ENCODE measurements at places on chromosomes 16 and 17.
A peak's percentile ranks its signal among the peaks of the same experiment; 100 is the strongest.

DNA sequence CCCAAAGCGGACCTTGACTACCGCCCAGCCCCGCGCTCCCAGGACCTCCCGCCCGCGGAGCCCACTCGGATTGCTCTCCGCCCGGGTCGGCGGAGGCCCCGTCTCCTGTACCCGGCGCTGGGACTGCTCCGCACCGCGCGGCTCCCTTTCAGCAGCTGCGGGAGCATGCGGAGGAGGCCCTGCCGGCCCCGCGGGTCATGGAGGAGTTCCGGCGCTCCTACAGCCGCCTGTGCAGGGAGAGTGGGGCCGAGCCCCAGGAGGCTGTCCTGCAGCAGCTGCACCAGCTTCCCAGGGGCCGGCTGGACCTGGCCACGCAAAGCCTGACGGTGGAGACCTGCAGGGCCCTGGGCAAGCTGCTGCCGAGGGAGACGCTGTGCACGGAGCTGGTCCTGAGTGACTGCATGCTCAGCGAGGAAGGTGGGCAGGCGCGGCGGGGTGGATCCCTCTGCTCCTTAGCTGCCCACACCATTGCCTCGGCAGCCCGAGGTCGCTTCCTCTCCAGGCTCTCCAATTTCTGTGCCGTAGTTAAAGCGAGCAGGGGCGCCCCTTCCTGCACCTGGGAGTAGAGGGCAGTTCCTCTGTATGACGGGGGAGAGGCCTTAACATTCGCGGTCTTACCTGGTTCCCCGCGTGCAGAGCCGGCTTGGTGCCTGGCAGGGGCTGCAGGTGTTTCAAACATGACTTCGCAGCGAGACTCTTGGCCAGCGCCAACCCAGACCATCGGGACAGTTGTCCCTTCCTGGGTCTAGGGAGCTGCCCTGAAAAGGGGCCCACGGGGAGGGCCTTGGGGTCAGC is 539 bp downstream of the LRRC45 start:
- DNase-seq = no peak

DNA sequence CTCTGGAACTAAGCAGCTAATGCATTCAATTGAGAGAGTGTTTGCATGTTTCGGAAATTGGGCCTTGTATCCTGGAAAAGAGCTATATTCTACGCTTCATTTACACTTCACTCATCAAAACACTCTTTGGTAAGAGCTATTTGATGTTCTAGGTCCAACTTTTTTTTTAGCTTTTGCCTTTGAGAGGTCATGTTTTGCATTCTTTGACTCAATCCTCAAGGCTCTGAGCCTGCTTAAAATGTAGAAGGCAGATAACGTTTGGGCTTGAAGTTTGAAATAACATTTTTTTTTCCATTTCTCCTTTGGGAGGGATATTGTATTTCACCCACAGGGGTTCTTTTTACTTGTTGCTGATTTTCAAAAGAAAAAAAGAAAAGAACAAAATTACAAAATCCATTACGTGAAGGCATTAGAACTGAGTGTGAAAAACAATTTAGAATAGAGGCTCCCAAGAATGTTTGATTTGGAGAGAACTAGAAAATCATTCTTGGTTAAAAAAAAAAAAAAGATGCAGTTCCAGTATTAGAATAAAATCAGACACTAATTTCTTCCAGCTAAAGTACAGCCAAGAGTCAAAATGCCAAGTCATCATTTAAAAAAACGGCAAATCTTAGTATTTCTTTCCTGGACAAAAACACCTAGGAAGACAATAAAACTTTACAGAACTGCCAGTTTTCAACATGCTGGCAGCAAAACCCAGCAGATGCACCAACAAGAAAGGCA is 268.5 kb downstream of the GRIN2A start:
- no peak for DNase-seq

DNA sequence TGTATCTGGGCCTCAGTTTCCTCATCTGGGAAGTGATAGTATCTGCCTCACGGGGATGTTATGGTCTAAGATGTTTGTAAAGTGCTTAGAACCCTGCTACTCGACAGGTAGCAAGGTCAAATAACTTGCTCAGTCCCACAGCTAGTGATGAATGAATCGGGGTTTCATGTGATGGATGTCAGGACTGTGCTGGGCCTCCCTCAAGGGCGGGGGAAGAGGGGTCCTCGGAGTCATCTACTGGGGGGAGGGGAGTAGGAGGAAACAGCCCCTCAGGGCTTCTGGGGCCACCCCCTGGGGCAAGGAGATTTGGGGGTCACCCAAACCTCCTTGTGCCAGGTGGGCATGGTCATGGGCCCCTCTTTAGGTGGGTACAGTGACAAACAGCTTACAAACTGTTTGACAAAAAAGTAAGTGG is 732 bp downstream of the PNPO start:
- DNase-seq = no peak

GRCh38 chr16:49664221-49665215 is 191.4 kb downstream of the ZNF423 start:
- no peak for DNase-seq

DNA sequence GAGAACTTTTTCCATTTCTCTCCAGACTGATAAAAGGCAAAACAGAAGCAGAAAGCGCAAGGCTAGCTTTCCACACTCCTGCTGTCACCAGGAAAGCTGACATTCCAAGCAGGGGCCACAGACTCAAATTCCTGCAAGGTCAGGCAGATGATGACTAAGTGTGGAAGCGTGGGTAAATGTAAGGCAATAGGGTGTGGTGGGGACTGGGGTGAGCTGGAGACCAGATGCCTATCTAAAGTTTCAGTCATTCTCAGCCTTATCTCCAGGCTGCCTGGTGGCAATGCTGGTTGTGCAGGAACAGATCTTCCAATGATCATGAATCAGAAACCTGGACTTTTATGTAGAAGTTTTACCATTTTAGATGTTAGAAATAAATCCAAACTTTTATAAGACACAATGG is 224.1 kb downstream of the GSG1L start:
- peak; percentile 3 for DNase-seq

DNA sequence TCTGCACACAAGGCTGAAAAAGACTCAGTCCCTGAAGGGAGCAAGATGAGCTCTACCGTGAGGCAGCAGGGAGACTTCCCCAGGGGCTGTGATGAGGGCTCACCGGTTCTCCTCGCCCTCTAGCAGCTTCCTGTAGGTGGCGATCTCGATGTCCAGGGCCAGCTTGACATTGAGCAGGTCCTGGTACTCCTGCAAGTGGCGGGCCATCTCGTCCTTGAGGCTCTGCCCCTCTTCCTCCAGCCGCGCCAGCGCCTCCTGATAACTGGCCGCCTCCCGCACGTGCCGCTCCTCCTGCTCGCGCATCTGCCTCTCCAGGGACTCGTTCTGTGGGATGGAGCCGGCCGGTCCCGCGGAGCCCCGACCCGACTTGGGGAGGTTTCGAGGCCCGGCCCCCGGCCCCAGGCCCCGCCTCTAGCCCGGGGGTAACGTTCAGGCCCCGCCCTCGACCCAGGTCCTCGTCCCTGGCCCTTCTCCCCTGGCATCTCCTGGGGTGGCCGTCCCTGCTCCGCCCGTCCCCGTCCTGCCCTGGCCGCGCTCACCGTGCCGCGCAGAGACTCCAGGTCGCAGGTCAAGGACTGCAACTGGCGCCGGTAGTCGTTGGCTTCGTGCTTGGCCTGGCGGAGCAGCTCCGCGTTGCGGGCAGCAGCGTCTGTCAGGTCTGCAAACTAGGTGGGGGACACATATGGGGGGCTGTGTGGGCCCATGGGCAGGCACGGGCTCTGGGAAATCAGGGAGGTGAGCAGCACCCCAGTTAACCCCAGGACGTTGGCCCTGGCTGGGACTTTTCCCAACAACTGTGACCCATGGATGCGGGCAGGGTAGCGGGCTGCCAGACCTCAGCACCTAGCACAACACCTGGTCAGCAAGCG is 3.9 kb downstream of the GFAP start:
- DNase-seq = no peak

DNA sequence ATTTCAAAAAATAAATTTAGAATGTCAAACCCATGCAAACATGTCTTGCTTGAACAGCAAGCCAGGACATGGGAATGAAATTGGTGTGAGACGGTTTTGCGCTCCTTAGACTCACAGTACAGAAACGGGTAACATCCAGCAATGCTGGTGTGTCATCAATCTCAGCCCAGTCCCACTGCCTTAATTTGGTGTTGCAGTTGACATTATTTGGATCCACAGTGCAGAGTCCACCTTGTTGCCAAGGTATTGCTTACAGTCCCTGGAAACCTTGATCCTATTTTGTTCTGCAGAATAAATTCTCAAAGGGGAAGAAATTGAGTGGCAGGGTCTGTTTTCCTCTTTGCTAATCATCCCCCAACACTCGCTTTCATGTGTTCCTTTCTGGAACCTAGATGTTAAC is 311.6 kb upstream of the MON1B start:
- DNase-seq = no peak

DNA sequence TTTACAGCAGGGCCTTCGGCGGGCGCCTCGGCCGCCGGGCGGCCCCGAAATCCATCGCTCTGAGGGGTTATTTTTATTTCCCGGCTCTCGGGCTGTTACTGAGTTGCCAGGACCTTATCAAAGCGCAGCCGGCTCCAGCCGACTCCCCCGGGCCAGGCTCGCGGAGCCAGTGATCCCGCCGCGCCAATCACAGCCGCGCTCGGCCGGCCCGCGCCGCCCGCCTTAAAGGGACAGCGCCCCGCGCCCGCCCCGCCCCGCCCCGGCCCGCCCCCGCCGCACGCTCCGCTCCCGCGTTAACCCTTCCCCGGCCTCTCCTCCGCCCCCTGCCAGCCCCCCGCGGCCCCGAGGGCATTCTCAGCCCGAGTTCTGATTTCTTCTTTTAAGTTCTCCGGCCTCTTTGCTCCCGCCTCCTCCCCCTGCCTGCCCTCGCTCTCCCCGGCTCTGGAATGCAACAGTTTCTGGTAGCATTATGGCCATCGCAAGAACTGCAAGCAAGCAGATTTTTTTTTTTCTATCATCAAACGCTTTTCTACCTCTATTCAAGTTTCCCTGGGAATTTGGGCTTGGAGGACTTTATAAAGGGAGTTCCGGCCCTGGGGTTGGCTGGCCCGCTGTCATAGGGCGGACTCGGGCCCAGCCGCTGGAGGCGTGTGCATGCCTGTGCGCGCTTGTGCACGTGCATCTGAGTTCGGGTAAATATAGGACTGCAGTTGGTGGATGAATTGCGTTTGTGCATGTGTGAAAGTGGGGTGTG is at the start of gene AXIN2:
AXIN2 (minus strand) TSS at position 197 of the 754 bp plus-strand sequence. CDS start 3,028 bp downstream, outside the sequence.
- DNase-seq = peak; percentile 47

DNA sequence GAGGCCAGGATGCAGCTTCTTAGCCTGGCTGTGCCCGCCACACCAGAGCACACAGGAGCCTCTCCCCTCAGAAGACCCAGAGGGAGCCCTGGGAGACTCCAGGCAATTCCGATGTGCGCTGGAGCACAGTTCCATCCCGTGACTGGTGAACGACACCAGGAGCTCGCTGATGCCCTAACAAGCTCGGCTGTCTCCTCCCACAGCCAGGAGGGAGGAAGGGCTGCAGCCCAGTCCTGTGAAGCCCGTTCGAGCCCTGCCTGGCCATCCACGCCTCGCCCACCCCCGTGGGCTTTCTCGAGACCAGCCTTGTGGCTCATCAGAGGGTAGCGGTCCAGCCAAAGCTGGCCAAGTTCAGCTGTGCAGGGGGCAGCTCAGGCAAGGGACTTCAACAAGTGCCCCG is 21.8 kb upstream of the RASD1 start:
- no peak for DNase-seq

DNA sequence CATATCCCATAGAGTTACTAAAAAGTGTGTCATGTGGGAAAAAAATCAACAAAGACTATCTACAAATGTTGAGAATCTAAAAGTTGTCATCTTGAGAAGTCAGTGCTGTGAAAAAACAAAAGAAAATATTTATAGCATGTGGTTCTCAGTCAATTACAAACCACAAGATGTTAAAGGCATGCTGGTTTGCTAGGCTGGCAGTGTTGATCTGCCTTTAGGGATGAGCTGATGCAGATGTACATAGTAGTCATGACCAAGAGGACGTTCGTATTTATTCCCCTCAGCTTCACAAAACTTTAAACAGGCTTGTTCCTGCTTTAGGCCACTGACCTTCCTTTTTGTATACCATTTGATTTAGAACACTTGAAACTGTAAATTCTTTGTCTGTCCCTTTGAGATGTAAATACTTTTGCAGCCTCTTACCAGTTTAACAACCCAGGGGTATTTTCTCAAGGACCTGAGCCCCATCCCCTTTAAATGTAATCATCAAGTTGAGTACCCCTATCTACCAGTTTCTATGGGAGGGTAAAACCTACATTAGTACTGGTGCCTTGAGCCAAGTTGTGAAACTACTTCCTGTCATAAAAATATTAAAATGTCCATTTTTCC is 446.6 kb downstream of the KCNJ18 start:
- no peak for DNase-seq

- DNase-seq = no peak
Observed at GRCh38 chr17:16255481-16255921, 38.5 kb downstream of the PIGL start.

- no peak for DNase-seq
Observed at GRCh38 chr16:52068447-52069074, 478.4 kb downstream of the TOX3 start.

GRCh38 chr17:67353929-67354574 is 12.3 kb downstream of the PSMD12 start:
- no peak for DNase-seq

- no peak for DNase-seq
Observed at GRCh38 chr17:6356562-6356961, 78.4 kb downstream of the AIPL1 start.

- no peak for DNase-seq
Observed at GRCh38 chr16:4378999-4379690, 7.5 kb downstream of the VASN start.

- no peak for DNase-seq
Observed at GRCh38 chr17:57174591-57174990, 81.7 kb upstream of the MSI2 start.

GRCh38 chr16:55488306-55488705 is 9.3 kb downstream of the MMP2 start:
- no peak for DNase-seq

GRCh38 chr17:20226814-20227482 is 217.8 kb downstream of the SPECC1 start:
- DNase-seq = peak; percentile 63

- no peak for DNase-seq
Observed at GRCh38 chr16:4113358-4114256, 2.6 kb downstream of the ADCY9 start.

DNA sequence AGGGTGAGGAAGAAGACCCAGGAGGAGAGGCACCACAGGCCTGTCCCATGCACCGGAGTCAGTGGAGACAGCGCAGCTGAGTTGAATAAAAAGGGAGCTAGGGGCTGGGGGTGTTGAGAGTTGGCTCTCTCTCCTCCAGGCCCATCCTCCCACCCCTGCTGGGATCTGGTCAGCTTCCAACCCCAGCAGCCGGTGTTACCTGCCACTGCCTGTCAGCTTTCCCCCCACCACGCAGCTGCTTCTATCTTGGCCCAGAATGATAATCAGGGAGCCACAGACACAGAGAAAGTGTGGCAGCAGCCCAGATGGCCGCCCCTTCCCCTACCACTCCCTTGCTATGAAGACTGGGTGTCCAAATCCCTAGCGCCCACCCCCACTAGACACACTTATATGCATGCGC is 120.6 kb upstream of the RPL38 start:
- no peak for DNase-seq

- no peak for DNase-seq
Observed at GRCh38 chr16:82735186-82735585, 108.4 kb downstream of the CDH13 start.
